ENCODE measurements at places on chromosomes 4 and X. TPM values are rescaled to one million over a fixed set of nuclear protein-coding genes. Genes with fewer than 3 reads are reported as not detected.

DNA sequence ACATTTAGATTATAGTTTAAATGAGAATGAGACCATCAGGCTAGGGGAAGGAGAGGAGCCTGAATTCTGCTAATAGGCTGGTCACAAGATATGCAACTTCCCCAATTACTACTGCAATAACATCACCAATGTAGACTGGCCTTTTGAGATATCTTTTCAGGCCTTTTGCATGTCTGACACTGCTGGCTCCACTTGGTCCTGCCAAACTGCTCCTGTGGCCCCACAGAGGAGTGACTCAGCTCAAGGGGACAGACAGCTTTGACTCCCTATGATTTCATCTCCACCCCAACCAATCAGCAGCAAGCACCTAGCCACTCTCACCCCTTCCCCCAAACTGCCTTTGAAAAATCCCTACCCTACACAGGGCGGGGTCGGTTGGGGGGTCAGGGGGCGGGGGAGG is 22.8 kb downstream of the GPRIN3 start:
- no peak for DNase-seq

DNA sequence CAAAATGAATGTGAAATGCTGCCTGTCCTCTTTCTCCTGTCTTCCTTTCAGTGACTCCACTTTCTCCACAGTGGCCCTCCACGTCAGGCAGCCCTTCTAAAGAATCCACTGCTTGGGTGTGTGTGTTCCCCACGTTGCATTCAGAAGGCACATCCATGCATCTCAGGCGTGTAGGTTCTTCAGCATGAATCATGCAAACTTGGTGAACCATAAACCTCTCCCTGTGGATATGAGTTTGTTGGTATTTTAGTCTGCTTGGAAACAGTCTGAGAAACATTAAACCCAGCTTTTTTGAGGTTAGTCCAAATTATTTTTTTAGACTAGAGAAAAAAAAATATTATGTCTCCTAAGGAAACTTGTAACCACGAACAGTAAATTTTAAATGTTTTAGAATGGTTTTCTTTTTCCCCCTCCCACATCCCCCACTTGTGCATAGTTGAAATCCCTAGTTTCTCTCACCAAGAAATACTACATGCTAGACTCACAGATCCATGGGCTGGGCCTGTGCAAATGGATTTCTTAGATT is 251.6 kb downstream of the CBR4 start:
- DNase-seq, result no peak

DNA sequence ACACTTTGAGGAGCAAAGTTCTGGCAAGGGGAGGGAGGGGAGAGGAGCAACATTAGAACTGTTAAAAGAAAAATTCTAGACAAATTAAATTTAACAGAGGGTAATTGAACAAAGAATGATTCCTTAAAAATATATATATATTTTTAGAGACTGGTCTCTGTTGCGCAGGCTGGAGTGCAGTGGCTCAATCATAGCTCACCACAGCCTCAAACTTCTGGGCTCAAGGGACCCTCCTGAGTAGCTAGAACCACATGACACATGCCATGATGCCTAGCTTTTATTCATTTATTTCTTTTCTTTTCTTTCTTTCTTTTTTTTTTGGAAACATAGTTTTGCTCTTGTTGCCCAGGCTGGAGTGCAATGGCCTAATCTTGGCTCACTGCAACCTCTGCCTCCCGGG is 19.1 kb upstream of the SPINK2 start:
- DNase-seq, result no peak

DNA sequence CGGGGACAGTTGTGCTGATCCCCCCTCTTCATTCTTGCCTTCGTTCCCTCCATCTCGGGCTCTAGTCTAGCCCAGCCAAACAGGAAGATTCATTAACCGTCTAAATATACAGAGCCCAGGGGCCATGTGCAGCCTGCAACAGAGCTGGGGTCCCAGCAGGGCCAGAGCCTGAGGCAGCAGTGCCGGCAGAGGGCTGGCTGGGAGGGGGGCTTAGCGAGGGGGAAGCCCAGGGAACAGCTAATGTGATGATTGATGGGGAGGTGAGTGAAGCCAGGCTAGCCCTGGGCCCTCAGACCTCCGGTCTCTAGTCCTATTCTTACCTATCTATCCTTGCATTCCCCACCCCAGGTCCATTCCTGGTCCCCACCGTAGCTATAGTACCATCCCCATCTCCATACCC is 22.3 kb downstream of the EFNB1 start:
- DNase-seq, result no peak

- DNase-seq, result no peak
Measured at GRCh38 chrX:69072486-69073006, 92.7 kb downstream of the PJA1 start.

- no peak for DNase-seq
Measured at GRCh38 chr4:17812125-17812524, 1.3 kb downstream of the NCAPG start.

DNA sequence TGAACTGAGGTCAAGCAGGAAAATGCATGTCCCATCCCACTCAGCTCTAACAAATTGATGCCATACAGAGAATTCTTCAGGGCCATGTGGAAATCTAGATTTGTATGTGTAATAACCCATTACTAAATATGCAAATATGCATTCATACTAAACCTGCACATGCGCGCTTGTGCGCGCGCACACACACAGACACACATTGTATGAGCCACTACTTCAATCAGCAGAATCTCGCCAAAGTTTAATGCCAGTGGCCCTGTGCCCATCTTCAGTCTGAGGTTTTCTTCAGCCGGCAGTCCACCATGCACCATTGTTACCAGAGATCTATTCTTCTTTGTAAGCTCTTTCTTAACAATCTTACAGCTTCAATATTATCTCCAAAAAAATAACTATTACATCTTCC is 276.4 kb downstream of the PDGFC start:
- no peak for DNase-seq

GRCh38 chr4:75653845-75654503 is 19.2 kb downstream of the G3BP2 start:
- DNase-seq, result peak; percentile 11

GRCh38 chr4:67796810-67797209 is 42.6 kb upstream of the GNRHR start:
- no peak for DNase-seq

GRCh38 chr4:78634011-78634664 is 82.6 kb downstream of the ANXA3 start:
- DNase-seq, result no peak

GRCh38 chr4:133145758-133146573 is 3.1 kb upstream of the PCDH10 start:
- DNase-seq, result no peak

DNA sequence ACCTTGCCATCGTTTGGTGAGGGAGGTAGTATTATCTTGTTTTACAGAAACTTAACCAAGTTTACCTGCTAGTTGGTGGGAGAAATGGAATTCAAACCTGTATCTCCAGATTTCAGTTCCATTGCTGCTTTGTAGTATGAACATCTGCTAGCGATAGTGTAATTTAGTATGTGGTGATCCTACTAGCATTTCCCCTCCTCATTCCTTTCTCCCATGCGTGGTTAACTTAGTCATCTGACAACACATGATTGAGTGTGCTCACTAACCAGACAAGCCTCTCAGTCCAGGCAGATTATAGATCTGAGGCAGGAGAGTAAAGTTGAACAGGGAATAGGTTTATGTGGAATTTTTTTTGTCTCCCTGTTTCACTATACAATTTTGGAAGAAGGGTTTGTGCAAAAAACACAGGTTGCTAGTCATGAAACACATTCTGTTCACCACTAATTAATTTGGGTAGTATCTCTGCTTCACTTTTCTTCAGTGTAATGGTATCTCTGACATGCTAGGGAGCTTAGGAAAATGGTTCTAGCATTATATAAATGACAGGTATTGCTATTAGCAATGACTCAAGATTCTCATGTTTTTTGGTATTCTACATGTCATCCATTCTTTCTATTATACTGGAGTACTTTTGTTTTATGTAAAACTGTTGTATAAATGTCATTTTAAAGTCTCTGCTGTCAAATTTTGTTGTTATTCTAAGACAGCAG is 21.7 kb downstream of the RBPJ start:
- DNase-seq, result peak; percentile 7

DNA sequence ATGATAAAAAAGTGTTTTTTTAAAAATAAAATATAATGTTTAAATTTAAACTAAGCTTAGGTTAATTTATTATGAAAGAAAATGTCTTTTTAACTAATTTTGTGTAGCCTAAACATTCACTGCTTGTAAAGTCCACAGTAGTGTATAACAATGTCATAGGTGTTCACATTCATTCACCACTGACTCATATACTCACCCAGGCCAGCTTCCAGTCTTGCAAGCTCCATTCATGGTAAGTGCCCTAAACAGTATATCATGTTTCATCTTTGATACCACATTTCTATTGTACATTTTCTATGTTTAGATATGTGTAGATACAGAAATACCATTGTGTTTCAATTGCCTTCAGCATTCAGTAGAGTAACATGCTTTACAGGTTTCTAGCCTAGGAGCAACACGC is 530.3 kb downstream of the EPHA5 start:
- DNase-seq, result no peak

DNA sequence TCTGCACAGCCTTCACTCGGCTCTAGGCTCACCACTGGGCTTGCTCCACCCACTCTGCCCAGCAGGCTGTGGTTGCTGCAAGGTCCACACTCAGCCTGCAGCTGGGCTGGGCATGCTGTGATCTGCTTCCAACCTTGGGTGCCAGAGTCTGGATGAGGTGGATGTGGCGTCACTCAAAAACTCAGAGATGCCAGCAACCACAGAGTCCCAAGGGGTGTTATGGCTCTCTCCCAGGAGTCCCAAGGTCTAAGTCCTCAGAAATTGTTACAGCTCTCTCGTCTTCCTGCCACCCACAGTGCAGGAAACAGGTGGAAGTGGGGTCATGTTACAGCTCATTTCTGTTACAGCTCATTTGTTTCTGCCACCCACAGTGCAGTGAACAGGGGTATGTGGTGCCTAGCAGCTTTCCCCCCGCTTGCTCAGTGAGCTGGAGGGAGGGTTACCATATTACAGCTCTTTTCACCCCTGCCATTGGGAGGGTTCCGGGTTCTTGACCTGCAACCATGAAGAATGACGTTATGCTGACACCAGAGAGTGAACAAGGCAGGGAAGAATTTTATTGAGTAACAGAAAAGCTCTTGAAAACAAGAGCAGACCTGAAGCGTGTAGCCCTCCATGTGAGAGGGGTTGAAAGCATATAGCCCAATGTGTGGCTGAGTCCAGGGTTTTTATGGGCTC is 893.9 kb downstream of the PCDH7 start:
- DNase-seq, result no peak

DNA sequence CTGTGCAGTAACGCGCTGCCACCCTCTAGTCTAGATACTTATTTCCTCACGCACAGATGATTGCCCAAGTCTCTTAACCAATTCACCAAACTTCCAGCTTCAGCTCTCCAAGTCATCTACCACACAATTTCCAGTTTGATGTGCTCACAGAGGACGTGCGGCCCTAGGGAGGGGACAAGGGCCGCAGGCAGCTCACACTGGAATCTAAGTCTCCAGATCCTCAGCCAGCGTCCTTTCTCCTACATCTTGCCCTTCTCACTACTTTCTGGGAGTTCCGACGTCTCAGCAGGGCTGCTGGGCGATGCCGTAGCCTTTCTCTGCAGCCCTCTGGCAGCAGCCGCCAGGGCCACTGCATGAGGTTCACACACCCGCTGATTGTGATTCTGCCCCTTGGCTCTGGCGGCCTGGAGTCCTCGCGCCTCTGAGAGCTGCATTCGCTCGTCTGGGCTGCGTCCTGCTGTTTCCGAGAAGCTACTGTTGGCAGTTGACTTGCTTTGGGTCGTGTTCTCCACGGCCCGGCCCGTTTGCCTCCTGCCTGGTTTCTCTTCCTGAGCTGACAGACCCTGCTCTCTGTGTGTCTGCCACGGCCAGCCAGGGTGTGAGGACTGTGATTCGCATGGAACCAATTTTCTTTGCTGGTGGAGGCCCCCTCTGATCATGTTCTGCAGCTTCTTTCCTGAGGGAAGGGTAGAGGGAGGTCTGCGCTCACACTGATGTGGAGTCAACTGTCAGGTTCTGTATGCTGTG is 14.1 kb upstream of the TMEM131L start:
- DNase-seq, result no peak

GAGE12F gene
- polyA plus RNA-seq, result not detected

STOX2 gene
- 2.7 TPM for polyA plus RNA-seq

SSX4 gene
- polyA plus RNA-seq, result not detected

ADRA2C gene
- polyA plus RNA-seq, result 4.8 TPM

PTCHD1 gene
- not detected for polyA plus RNA-seq

HCFC1 gene
- 31.0 TPM for polyA plus RNA-seq

RENBP gene
- polyA plus RNA-seq, result not detected

MAGED4B gene
- 2.3 TPM for polyA plus RNA-seq
